Activated T-cell treated with anti-CD3 and anti-CD28 coated beads, Interleukin-2, amount 50 U/mL, for 72 hours (primary cell): ENCODE measurements at places on chromosomes 7 and 10.
A peak's percentile ranks its signal among the peaks of the same experiment; 100 is the strongest.

- peak; percentile 64 for DNase-seq
These were observed 37.0 kb upstream of the EGR2 start for GRCh38 chr10:62852961-62853702.

DNA sequence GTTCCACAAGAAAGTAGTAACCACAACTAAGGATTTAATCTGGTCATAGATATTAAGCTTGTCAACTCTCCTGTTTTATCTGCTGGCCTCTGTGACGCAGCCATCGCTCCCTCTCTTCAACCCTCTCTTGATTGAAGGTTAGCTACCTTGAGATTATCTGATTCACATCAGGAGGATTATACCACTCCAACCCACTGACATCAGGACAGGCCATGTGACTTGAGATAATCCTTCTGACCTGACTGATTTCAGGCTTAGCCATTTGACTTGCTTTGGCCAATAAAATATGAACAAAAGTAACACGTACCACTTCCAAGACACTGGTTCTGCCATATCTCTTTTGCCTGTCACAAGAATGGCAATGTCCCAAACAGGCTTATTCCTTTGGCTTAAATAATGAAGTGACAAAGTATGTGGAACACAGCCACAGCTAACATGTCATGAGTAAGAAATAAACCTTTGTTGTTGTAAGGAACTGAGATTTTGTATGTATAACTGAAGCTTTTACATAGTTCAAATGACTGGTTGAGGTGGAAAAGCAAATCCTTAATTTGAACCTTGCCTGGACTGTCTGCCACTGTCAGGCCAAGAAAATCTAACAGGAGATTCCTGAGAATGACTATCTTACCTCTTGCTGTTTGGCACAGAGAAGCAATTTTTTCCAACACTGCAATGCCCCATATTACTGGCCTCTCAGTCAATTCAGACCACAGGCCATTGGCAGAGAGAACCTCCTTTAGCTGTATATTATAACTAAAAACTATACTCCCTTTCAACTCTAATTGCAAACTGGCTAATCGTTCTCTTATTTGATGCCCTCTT is 13.9 kb downstream of the ZNF438 start:
- no peak for DNase-seq

- DNase-seq = no peak
These were observed 226.7 kb upstream of the NPY start for GRCh38 chr7:24057243-24057642.

GRCh38 chr7:33448035-33448434 is 318.7 kb downstream of the BBS9 start:
- DNase-seq = no peak

GRCh38 chr7:47627580-47628283 is 45.8 kb upstream of the TNS3 start:
- no peak for DNase-seq

DNA sequence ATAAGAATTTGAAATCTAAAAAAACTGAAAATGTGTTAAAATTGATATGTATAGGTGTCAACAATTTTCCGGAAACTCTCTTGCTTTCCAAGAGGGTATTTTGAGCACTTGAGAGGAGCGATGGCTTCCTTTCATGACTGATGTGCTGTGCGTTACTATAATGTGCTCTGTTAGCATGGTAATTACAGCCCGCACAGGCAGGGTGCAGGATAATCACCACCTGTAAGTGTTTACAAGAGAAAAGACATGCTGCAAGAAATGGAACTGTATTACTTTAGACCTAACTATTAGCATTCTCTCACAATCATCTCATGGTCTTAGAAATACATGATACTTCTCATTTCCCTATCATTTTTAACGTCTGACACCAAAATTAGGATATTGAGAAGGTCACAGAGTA is 92.4 kb upstream of the ADARB2 start:
- no peak for DNase-seq

GRCh38 chr7:38303866-38304265 is 30.4 kb upstream of the TARP start:
- no peak for DNase-seq

DNA sequence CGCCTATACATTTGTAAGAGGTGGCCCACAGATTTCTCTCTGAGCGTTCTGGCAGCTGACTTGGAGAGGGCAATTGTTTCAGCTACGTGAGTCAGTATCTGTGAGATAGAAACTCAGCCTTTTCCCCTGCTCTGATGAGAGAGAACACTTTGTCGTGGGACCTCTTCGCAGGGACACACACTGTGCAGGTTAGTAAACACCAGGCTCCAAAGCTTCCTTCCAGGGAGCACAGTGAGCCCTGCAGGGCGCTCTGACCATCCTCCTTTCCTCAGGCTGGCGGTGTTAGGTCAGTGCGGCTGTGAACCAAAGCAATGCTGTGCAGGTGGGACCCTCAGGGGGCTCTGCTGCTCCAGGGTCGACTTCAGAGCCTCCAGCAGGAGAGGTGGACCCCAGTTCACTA is 152.2 kb upstream of the TCF7L2 start:
- no peak for DNase-seq

DNA sequence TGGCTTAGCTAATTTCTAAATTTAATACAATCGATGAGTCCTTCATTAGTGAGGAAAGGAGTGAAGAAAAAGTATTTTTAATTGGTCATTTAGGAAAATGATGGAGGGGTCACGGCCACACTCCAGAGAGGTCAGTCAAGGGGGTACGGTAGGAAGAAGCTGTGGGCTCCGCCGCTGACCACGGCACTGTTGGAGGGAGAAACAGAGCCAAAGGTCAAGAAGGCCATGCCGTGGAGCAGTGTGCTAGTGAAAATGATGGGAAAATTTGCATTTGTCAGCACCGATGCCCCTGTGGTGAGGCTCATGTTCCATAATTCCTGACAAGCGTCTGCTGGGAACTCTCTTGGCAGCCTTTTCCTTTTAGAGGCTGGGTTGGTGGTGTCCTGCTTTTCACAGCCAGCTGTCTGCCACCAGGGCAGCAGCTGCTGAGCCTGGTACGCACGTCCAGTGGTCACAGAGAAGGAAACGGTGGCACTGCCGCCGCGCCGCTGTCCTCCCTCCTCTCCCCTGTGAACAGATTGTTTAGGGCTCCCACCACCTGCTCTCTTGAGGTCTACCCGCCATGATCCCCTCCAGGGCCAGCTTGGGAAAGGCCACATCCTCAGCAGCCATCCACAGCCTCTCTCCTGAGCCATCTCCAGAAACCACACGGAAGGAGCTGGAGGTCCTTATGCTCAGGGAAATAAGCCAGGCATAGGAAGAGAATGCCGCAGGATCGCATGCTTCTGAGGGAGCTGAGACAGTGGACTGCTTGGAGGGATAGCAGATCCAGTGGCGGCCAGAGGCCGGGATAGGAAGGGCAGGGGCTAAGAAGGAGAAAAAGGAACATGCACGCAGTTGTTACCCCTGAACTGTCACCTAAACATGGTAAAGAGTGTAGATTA is 263.7 kb upstream of the PPP2R2D start:
- DNase-seq = no peak

GRCh38 chr7:111499027-111499426 is 63.3 kb downstream of the IMMP2L start:
- peak; percentile 14 for DNase-seq

GRCh38 chr7:91514591-91514990 is 250.4 kb downstream of the FZD1 start:
- DNase-seq = no peak

GRCh38 chr7:141246426-141246825 is 172.6 kb downstream of the TMEM178B start:
- no peak for DNase-seq

DNA sequence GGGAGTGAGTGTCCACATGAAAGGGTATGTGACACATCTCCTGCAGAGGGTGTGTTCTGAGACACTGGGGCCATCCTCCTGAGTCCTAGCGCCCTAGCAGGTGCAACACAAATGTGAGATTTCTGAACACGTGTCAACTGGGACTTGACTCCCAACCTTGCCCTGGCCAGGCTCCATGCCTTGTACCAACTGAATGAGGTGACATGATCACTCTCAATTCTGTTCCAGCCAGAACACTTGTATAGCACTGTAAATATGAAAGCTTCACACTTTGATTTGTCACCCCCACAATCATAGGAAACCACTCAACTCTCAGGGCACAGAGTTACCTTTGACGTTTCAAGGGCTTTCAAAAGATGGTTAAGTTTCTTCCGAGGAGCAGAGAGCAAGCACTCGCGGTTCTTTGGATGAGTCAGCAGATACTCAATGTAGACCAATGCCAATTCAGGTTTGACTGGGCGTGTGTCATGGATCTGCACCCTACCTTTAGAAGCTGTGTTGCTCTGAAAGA is 48.6 kb downstream of the NCAPG2 start:
- DNase-seq = peak; percentile 87

DNA sequence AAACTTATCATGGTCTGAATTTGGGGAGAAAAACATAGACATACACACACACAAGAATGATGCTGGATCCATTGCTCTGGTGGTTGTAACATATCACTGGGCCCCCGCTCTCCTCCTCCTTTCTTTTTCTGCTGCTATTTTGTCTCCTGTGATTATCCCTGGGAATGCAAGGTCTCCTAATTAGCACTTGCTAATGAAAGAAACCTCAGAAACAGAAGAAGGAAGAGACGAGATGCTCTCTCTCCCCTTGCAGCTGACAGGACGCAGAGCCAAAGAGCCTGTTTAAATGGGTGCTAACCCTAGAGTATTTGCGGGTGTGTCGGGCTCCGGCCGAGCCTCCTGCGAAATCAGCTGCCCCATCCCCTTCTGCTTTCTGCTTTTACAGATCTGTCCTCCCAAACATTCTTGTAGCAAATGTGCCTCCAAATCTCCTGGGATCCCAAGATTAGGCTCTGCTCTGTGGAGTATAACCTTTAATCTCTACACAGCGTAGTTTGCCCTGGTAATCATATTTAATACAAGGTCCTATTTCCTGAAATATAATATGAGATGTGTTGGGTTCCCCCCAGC is 81.5 kb downstream of the FRMPD2 start:
- no peak for DNase-seq

DNA sequence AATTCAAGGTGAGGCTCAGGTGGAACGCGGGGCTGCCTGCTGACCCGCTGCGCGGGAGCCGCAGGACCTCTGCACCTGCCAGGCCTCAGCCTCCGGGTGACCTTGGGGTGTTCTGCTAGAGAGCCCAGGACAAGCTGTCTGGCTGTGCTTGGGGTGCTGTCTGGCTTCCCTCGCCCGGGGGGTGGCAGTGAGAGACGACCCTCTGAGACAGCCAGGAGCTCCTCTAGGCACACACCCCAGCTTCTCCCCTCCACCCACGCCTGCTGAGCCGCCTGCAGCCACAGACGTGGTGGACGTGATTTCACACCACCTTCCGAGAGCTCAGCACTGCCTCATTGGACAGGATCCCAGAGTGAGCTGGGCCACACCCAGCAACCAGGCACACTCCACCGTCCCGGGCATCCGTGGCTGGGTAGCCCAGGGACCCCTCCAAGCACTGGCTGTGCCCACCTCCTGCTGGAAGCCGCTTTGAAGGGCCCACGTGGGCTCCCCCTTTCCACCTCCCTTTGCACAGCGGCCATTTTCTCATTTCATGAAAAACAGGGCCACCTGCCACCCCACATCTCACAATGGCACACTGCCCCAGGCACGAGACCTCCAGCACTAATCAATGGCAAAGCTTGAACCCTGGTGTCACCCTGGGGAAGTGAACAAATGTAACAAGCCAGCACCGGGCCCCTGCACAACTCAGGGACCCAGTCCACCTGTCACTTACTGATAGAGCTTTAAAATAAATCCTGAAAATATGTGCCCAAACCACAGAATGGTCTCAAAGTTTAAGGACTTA is 35.0 kb downstream of the ZFAND2A start:
- DNase-seq = no peak

GRCh38 chr7:8561449-8561848 is 128.0 kb downstream of the NXPH1 start:
- no peak for DNase-seq

DNA sequence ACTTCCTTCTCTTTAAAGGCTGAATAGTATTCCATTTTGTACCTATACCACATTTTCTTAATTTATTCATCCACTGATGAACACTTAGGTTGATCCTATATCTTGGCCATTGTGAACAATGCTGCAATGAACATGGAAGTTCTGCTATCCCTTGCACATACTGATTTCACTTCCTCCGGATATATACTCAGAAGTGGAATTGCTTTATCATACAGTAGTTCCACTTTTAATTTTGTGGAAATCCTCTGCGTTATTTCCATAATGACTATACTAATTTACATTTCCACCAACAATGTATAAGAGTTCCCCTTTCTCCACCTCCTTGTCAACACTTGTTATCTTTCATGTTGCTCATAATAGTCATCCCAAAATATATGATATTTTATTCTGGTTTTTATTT is 312.6 kb downstream of the PLXDC2 start:
- no peak for DNase-seq

GRCh38 chr10:76939933-76940468 is 697.6 kb downstream of the KCNMA1 start:
- DNase-seq = no peak

DNA sequence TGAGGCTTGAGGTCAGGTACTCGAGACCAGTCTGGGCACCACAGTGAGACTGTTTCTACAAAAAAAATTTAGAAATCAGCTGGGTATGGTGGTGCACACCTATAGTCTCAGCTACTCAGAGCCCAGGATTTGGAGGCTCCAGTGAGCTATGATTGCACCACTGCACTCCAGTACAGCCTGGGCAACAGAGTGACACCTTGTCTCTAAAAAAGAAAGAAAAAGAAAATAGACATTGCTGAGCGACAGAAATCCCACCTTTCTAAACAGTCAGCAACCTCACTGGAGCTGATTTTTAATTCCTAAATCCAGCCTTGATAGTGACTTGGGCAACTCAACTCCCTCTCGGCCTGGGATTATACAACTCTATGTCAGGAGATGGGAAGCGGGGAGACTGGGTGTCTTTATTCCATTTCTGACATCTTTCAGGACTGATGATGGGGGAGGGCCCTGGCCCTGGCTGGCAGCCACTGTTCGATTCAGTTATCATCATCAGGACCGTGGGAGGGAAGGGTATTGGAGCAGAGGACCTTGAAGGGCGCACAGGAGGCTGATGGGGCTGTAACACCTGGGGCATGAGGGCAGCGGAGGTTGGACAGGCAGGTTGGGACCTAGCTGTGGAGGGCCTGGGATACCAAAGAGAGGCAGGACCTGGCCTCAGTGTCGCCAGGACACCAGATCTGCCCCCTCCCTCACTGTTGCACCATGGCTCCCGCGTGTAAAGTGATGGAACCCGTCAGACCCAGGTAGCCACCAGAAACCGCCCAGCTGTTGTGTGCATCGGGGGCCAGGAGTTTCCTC is 14.7 kb downstream of the HSPB1 start:
- DNase-seq = no peak

- DNase-seq = no peak
These were observed 20.6 kb upstream of the PSMG3 start for GRCh38 chr7:1590476-1590875.

- DNase-seq = no peak
These were observed 54.5 kb upstream of the DNAJB6 start for GRCh38 chr7:157282141-157282801.

DNA sequence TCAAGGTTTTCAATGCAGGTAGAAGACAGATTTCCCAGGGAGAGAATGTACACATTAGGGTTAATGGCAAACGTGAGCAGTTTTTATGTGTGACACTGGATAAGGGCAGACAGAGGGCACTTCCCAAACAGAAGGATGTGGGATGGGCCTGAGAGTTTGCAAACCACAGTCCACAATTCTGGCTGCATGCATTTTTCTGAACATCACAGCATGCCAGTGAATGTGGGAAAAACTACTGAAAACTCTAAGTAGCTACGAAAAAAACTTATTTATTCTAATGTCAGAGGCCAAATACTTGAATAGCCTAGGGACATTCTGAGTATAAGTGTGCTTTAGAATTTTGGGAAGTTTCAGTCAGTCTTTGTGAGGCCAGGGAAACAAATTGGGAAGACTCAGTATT is 145.9 kb downstream of the NRCAM start:
- DNase-seq = no peak
